ENCODE measurements at places on chromosomes 4 and X.

- DNase-seq: no peak
Measured at GRCh38 chrX:116417968-116418367, 18.4 kb upstream of the SLC6A14 start.

DNA sequence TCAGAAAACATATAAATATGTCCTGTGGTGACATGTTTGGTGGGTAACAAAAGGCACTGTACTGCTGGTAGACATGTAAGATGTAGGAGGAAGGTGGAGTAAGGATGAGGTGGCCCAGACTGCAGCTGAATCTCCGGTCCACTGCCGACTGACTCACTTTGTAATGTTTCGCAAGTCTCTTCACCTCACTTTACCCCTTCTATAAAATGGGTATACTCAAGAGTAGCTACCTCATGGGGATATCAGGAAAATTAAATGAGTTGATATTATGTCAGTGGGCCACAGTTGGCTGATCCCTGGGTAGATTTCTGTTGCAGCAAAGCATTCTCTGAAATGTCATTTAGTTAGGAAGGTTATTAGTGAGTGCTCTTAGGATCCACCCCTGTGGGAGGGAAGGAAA is 22.1 kb downstream of the MRFAP1 start:
- no peak for DNase-seq

GRCh38 chr4:56803471-56803870 is 18.0 kb downstream of the SPINK2 start:
- DNase-seq: peak; percentile 33

DNA sequence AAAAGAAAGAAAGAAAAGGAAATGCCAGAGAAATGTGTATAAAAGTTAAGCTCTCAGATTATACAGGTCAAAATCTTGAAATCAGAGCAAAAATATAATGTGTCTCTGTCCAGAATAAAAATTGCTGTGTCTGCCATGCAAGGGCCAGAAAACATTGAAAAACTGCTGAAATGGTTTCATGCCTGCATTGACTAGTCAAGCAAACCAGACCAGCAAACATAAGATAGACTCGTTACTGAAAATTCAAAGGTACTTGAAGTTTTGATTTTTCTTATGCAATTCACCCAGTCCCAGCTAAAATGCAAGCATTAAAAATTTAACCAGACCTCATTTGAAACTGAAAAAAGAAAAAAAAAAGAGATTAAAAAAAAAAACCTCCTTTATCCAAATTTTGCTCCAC is 37.2 kb upstream of the NPFFR2 start:
- no peak for DNase-seq

DNA sequence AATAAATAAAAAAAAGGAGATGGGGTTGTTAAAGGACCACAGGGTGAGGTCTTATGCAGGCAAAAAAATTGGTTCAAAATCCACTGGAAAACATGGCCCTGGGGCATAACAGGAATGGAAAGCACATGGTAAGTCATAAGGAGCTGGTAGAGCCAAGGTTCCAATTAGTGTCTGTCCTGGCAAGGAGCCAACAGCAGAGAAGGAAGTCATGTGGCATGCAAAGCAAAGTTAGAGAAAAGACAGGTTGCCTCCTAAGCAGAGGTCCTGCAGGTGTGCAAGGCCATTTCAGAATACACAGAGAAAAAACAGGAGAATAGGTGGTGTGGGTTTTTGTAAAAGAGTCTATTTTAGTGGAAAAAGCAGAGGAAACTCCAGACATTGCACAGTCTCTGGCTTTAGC is 1881.7 kb downstream of the ARAP2 start:
- no peak for DNase-seq

GRCh38 chr4:159706704-159707103 is 603.8 kb downstream of the RAPGEF2 start:
- no peak for DNase-seq

GRCh38 chr4:32858361-32858760 is 2138.2 kb downstream of the PCDH7 start:
- no peak for DNase-seq

GRCh38 chrX:71118985-71119535 is 664 bp downstream of the MED12 start:
- DNase-seq: no peak

GRCh38 chr4:115866364-115866896 is 753.0 kb upstream of the NDST4 start:
- no peak for DNase-seq

- no peak for DNase-seq
Measured at GRCh38 chrX:153459986-153460385, 10.4 kb downstream of the HAUS7 start.

GRCh38 chr4:36914106-36914505 is 330.4 kb upstream of the NWD2 start:
- no peak for DNase-seq

DNA sequence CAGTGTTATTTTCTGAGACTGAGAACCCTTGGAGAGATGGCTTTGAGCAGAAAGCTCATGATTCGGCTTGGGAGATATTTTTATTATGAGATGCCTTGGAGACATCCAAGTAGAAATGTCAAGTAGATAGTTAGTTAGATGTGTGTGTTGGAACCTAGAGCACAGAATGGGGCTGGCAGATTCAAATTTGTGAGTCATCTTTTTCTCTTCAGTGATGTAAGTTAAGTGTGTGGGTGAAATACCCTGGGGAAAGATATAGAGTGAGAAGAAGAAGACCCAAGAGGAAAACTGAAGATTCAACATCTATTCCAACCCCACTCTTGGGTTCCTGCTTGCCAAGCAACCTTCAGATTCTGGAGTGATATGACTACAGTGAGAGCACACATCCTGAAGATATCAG is 580.8 kb upstream of the AMOT start:
- no peak for DNase-seq

DNA sequence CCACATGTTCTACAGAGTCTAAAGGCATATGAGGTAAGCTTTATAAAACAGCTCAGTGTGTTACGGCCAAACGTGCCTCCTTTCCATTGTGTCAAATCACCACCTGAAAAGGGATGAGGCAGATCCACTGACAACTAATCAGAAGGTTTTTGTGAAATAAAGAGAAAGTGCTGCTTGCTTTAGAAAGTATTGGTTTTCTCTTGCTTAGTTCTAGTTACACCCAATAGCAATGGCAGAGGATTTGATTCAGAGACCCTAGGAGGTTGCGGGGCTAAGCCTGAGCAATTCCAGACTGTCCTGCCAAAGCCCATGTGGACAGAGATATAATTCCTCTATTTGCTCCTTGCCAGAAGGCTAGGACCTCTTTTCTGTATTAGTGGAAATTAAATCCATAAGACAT is 125.5 kb downstream of the SPRY1 start:
- DNase-seq: no peak

DNA sequence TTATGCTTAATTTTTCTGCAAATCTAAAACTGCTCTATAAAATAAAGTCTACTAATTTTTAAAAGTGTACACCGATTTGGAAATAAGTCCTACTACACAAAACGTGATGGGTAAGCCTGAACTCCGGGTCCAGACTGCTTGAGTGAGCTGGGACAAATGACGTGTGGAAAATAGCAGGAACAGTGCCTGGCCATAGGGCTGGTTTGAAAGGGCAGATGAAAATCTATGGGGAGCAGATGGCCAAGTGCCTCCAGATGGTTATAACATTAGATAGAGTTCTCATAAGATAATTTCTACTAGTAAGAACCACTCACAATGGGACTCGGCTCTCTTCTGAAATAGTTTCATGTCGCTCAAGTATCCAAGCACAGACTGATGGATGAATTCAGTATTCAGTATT is 52.5 kb downstream of the F11 start:
- DNase-seq: no peak

- no peak for DNase-seq
Measured at GRCh38 chrX:124827258-124827845, 481.0 kb downstream of the SH2D1A start.

DNA sequence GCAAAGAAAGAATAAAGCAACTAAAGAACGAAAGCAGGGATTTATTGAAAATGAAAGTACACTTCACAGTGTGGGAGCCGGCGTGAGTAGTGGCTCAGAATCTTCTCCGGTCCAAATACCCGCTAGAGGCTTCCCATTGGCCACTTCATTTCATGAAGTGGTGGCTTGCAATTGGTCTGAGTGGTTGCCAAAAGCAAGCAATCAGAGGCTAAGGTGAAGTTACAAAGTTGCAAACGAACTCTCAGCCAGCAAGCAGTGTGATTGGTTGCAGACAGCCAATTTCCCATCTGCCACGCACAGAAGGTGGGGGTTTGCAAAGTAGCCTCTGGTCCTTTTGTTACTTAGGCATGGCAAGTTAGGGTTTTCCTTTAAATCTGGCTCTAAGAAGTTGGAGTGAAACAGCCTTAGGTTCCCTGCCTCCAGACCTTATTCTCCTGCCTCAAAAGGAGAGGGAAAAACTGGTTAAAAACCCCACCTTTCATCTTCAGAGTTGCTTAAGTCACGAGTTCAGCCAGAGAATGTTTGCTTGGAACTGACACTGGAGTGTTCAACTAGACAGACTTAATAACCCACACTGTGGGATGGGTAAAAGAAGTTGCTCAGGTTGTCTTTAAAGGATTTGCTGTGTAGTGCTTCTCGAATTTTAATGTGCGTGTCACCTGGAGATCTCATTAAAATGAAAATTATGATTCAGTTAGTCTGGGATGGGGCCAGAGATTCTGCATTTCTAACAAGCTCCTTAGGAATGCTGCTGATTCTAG is 6.9 kb upstream of the CLOCK start:
- peak; percentile 29 for DNase-seq

DNA sequence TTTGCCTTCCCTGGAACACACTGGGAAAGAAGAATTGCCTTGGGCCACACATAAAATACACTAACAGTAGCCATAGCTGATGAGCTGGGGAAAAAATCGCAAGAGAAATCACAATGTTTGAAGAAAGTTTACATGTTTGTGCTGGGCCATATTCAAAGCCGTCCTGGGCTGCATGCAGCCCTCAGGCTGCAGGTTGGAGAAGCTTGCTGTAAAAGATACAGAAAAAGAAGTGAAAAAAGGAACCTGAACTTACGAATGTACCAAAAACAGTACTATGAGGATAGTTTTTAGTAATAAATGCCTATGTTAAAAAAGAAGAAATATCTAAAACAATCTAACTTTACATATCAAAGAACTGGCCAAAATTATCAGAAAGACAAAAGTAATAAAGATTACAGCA is 82.1 kb downstream of the UGT2B28 start:
- no peak for DNase-seq

DNA sequence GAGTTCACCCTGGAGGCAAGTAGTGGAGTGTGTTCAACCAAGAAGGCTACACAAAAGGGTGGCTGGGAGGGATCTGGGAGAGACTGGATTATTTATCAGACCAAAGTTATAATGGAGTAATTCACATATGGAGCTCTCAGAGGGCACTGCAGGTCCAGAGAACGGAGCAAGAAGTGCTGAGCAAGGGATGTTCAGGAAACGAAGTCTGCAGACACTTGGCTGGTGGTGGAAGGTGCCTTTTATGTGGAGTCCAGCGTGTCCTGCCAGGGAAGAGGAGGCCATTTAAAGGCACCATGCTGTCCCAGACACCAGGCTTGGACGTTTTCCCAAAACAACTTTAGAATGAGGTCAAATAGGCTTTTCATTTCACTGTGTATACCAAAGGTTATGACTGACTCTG is 130.1 kb downstream of the CEP135 start:
- no peak for DNase-seq

DNA sequence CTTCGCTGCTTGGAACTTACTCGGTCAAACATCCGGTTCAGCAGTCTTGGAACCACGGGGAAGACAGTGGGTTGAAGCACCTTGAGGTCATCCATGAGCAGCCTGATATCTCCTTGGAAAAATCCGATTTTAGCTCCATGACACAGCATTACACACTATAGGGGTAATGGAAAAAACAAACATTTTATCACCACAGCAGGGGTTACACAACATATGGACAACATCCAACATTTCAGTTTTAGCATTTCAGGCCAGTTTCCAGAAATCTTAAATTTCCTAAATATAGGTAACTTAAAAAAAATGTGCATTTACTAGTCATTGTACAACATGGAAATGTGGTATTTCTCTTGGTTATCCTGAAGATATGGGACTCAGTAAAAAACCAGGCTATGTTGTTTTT is 34.4 kb upstream of the CENPU start:
- DNase-seq: no peak

DNA sequence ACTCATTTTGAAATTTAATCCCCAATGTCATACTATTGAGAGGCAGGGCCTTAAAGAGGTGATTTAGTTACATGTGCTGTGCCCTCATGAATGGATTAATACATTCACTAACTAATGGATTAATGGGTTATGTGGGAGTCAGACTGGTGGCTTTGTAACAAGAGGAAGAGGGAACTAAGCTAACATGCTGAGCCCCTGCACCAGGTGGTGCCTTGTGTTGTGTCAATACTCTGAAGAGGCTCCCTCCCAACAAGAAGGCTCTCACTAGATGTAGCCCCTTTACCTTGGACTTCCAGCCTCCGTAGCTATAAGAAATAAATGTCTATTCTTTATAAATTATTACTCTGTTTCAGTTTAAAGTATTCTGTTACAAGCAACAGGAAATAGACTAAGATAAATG is 411.9 kb upstream of the EMCN start:
- no peak for DNase-seq

DNA sequence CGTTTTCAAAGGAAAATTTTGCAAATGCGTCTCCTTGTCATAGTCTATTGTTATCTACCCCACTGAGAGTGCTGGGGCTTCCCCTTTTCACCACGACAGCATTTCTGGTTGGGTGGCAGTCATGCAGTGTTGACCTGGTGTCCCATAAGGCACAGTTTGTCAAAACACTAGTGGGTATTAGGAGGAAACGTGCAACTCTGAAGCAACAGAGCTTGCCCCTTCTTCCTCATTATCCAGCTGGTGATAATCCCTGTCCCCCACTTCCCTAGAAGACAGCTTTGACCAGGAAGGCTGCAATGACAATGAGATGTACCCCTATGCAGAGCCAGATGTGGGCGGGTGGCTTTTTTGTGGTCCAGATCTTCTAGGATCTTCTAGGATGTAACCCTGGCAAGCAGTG is 1.8 kb downstream of the TBC1D1 start:
- DNase-seq: peak; percentile 36

GRCh38 chrX:70434352-70434866 is 10.2 kb upstream of the DLG3 start:
- DNase-seq: peak; percentile 69

DNA sequence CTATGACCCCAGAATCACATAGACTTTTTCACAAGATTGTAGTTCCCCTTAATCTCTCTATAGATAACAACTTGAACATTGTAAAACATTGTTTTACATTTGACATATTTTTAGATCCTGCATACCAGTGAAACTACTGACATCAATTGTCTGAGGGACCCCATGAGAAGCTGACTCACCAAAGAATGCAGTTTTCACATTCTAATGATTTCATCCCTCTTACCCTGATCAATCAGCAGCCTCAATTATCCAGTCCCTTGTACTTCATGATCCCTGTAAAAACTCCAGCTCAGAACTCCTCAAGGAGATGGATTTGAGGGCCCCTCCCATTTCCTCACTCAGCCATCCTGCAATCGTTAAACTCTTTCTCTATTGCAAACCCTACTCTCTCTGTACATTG is 411.0 kb upstream of the NDST3 start:
- DNase-seq: no peak

DNA sequence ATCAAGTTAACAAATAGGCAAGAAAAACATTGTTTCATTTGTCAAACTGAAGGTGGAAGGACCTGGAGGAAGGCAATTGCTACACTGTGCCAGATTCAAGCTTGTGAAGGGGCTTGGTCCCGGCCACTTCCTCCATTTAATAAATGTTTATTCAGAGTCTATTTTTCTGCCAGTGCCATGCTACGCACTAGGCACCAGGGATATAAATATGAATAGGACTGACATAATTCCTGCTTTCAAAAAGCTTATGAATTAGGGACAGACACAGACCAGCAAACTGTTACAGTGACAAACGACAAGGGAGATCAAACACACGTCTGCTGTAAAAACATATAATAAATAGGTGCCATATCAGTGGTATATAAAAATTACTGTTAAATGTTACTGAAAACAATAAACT is 571 bp downstream of the TLR6 start:
- no peak for DNase-seq
